ENCODE measurements at places on chromosomes 5 and 9.

DNA sequence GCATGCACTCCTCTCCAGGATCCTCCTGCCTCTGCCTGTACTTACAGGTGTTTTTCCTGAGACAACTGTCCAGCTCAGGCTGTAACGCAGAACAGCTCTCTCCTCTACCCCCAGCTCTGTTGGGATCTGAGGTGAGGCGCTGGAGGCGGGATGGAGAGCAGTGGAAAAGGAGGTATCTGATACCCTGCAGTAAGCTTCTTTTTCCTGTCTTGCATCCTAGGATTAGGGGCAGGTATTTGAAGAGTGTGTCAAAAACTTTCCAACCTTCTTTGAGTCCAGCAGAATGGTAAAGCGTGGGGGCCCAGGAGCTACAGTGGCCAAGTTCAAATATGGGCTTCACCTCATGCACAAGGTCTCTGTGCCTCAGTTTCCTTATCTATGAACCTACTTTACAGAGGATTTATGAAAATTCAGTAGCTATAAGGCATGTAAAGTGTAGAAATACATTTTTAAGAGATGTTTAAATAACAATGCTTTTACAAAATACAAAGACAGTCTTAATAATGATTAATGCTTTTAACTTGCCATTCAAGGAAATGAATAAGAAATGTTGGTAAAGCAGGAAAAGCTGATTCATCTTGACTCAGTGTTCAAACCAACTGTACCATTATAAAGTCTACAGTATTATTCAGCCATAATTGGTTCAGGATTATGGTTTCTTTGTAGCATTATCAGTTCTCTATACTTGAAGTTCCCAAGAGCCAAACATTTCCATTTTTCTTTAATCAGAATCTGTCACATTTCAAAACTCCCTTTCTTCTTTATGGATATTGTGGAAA, 26.1 kb downstream of the MAP1B start:
- DNase-seq, result no peak

- no peak for DNase-seq
Measured at GRCh38 chr5:110267714-110268113, 458.8 kb downstream of the TMEM232 start.

- DNase-seq, result no peak
Measured at GRCh38 chr5:14471507-14471906, 110.1 kb upstream of the OTULINL start.

DNA sequence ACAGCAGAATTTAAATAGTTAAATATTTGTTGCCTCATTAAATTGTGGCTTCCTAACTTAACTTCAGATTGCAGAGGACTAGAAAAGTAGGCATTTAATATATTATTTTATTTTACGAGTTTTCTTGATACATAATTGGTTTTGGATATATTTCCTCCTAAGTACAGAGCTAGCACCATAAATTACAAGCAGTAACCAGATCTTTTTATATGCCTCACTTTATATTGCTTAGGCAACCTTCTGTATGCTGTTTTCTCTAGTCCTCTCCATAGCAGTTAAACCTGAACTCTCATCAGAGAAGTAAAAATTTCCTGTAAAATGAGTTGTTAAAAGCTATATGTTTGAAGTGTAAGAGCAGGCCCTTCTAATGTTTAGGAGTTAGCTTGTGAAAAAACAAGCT, 144.2 kb downstream of the ZCCHC7 start:
- no peak for DNase-seq

- DNase-seq, result no peak
Measured at GRCh38 chr9:87125819-87126218, 178.5 kb upstream of the GAS1 start.

- peak; percentile 71 for DNase-seq
Measured at GRCh38 chr9:5510360-5510931, at the start of gene PDCD1LG2. TSS of gene PDCD1LG2 (plus strand) at chr9:5510531. CDS start at chr9:5522547, 12,016 bp downstream.

GRCh38 chr5:131607903-131608540, 27.0 kb downstream of the RAPGEF6 start:
- no peak for DNase-seq

- no peak for DNase-seq
Measured at GRCh38 chr5:58116346-58116745, 343.5 kb downstream of the PLK2 start.

DNA sequence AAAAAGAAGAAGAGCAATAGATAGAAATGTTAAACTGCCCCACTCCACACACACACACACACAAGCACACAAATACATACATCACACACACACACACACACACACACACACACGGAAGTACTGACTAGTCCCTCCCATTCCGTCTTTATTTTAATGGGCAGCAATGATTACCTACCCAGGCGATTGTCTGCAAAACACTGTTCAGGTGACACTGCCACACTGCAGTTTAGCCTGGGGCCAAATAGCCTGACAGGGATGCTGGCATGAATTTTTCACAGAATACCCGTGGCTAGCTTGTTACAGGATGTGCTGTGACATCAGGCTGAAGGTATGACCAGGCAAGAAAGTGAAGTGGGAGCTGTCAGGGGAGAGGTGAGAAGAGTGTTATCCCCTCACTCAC, 86.9 kb downstream of the FRMD3 start:
- no peak for DNase-seq

DNA sequence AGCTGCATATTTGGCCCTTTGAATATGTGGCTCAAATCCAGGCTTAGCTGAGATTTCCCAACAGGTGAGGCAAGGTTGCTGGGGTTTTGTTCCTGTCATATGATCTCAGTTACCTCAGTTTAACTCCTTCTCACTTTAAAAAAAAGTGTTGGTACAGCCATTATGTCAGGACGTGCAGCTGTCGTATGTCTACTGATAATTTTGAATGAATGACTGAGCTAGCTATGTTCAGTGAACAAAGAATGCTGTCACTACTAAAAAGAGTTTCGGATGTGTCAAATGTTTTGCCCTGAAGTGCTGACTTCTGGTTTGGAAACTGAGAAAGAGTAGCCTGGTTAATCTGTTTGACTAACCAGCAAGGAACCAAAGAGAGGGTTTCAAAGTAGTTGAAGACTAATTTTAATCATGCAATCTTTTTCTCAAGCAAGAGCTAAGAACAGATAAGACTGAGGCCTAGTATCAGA, 106.3 kb upstream of the NR3C1 start:
- DNase-seq, result no peak

GRCh38 chr5:24633715-24634325, 11.0 kb downstream of the CDH10 start:
- no peak for DNase-seq

DNA sequence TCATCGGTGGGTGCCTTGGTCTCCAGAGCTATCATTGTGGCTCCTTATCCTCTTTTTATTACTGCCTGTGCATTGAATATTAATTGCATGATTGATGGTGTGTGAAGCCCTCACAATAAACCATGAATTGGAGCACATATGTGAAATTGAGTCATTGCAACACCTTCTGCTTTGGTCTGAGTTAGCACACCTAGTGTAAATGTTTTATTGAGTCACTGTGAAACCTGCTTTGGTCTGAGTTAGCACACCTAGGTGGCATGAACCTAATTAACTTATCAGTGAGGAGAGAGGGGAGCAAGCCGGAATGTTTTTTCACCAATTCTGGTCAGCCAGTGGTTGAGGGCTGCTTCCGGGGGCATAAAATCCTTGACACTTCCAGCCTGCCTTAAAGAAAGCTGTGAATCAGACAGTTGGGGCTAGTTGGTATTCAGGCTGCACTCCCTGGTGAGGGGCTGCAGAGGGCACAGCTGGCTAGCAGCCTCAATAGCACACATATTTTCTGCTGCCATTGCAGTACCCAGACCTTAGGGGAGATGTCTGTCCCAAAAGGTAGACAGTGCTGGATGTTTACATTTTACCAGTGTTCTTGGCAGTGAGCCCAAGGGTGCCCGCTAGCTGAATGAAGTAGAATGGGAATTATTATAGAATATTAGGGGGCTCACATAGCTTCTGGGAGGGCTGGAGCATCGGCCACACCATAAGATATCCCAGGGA, 76.5 kb upstream of the GOLM1 start:
- DNase-seq, result no peak

DNA sequence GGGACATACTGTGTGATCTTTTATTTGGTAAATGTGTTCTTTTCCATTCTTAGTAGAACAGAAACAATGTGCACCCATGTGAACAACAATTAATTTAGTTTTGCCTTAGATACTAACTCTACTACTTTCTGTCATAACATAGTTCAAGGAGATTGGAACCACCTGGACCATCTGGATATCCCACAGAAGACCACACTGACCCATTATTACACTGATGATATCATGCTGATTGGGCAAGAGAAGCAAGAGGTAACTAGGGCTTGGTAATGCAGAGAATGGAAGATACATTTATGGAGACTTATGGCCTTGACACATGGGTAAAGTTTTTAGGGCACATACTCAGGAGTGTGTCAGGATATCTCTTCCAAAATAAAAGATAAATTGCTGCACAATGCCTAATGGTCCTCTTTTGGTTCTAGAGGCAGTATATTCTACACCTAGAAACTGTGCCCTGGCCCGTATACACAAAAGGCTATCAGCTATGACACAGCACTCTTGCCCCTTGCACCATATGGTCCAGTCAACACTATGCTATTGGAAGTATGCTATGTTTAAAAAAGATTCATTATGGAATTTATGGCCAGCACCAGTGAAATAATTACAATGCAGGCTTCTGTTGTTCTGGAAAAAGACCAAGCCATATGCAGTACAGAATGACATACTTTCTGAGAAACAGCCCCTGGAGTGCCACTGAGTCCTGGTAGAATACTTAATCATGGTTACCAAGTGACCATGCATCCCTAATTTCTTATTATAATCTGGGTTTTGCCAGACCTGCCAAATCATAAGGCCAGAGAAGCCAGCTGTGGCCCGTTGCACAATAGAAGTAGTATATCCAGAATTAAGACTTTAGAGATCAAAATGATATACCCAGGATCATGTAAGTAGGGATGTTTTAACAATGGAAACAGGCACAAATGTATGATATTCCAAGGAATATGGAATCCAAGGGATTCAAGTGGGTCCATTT, 41.6 kb upstream of the MROH2B start:
- no peak for DNase-seq

GRCh38 chr9:77218612-77219011, 41.3 kb downstream of the VPS13A start:
- DNase-seq, result no peak

DNA sequence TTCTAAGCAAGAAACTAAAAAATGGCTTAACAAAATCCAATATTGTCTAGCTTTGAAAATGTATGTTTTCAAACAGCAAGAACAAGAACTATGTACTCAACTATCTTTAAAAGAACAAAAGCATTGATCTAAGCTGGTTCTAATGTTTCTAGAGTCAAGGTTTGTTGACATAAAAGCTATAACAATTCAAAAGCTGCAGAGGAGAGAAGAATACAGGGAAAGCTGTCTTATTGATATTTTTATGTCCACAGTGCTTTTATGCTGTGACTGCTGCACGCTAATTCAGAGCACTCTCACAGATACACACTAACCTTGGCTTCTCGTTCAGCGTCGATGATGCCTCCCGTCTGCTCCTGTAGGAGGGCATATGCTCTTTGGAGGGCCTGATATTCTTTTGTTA, 129.5 kb upstream of the DPYSL3 start:
- DNase-seq, result no peak

DNA sequence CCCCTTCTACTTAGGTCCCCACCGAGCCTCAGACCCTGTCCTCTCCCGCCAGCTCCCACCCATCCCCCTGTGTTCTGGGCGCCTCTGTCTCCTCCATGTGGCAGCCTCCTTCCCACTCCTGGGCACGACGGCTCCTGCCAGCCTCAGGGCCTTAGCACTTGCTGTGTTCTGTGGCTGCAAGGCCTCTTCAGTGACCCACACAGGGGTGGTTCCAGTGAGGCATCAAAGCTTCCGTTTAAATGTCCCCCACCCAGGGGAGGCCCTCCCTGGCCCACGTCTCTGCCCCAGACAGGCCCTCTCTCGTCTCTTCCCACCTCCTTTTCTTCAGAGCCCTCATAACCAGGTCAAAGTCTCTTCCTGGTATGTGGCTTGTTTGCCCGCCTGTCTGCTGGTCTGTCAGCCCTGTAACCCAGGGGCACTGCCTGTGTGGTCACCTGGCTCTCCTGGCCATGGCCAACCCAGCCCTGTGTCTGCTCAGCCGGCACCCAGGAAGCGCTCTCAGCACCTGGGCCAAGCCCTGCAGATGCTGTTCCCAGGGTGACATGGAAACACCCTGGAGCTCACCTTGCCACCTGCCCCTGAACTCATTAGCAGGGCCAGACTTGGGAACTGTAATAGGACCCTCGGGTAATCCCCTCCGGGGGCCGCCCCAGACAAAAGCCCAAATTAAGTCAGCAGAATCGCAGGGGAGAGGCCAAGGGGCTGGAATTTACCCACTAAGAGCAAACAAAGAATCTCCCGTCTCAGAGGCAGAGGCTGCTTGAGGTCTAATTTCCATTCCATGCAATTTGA, 33.7 kb downstream of the LHX3 start:
- no peak for DNase-seq

GRCh38 chr9:131656356-131657036, 83.4 kb downstream of the RAPGEF1 start:
- DNase-seq, result peak; percentile 68

GRCh38 chr5:113615708-113616107, 102.2 kb downstream of the YTHDC2 start:
- DNase-seq, result no peak

- DNase-seq, result no peak
Measured at GRCh38 chr9:134625361-134626068, 16.1 kb upstream of the COL5A1 start.

DNA sequence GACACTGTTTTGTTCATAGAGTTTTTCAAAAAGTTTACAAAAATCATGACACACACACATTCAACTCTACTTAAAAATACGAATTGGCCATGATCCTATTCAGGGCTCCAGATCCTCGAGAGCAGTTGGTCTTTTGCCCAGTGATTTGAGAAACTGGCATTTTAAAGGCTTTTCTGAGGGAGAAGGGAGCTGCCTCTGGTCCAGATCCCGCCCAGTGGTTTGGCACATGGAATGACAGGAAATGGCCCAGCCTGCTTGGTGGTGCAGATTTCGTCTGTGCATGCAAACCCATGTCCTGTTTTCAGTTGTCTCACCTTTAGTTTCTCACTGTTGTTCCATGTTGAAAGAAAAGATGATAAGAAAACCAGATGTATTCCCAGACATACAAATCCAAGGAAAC, 3.6 kb downstream of the CAMK4 start:
- DNase-seq, result no peak

GRCh38 chr9:11892401-11892800, 800.8 kb upstream of the TYRP1 start:
- no peak for DNase-seq

DNA sequence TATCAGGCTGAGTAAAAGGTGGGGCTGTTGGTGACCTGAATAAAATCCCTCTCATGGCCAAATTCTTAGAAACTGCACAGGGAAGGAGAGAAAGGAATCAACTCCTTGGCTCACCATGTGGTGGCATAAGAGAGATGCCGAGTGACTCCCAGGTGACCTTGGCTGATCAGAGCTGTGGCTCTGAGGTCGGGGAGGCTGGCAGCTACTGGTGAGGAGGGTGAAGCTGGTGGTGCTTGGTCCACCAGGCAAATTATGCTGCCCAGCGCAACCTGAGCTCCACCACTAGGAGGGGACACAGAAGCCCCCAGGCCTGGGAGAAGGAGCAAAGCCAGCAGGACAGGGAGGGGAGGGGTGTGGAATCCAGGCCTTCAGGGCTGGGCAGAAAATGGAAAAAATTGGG, 111.2 kb upstream of the IL12B start:
- no peak for DNase-seq

- DNase-seq, result no peak
Measured at GRCh38 chr9:131302244-131303075, 12.9 kb downstream of the PLPP7 start.

- DNase-seq, result no peak
Measured at GRCh38 chr9:126556560-126557250, 57.0 kb upstream of the LMX1B start.

GRCh38 chr5:14607104-14607503, 25.5 kb downstream of the OTULINL start:
- DNase-seq, result no peak

- DNase-seq, result no peak
Measured at GRCh38 chr5:172493906-172494305, 39.6 kb upstream of the SH3PXD2B start.

GRCh38 chr5:16902846-16903245, 33.2 kb downstream of the MYO10 start:
- DNase-seq, result no peak
